ENCODE measurements at places on chromosomes 2 and 18.

GRCh38 chr2:136239079-136239685 is 121.2 kb upstream of the CXCR4 start:
- no peak for DNase-seq

- DNase-seq, result no peak
Measured at GRCh38 chr18:48815581-48816324, 135.0 kb downstream of the SMAD7 start.

DNA sequence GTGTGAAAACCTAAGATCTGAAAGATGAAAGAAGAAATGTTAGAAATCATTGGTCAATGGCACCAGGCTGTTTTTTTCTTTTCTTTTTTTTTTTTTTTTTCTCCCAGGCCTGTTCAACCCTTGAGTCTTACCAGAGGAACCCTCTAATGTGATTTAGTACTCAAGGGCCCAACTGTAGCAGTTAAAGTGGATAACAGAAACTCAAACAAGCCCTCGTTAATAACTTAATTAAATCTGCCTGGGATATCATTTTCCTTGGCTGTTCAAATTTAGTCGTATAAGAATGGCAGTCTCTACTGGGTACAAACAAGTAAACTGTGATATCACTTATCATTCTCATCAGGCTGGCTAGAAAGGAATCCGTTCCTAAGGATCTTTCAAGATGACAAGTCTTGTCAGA is 16.5 kb downstream of the ARL4C start:
- DNase-seq, result no peak

- DNase-seq, result no peak
Measured at GRCh38 chr2:41024816-41025215, 572.9 kb upstream of the SLC8A1 start.

DNA sequence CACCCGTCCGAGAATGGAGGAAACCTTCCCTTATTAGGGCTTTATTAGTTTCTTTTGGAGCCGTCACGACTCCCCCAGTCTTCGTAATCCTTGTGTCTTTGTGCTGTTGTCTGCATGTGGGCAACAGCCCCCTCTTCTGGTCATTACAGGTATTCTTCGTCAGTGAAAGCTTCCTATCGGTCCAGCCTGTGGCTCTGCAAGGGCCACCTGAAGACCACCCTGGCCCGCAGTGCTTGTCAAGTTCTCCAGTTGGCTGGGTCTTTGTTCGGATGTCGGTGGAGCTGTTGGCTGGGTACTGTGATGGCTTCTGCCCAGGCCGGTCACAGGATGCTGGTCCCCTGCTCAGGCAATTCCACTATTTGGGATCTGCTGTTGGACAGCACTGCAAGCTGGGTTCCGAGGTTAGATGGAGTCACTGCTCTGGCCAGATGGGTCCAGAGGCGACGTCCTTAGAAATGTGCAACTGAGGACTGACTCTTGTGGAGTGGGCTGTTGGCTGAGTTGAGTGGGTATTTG is 19.2 kb downstream of the E2F6 start:
- peak; percentile 30 for DNase-seq

GRCh38 chr2:105256431-105257047 is 15.0 kb downstream of the GPR45 start:
- DNase-seq, result no peak

DNA sequence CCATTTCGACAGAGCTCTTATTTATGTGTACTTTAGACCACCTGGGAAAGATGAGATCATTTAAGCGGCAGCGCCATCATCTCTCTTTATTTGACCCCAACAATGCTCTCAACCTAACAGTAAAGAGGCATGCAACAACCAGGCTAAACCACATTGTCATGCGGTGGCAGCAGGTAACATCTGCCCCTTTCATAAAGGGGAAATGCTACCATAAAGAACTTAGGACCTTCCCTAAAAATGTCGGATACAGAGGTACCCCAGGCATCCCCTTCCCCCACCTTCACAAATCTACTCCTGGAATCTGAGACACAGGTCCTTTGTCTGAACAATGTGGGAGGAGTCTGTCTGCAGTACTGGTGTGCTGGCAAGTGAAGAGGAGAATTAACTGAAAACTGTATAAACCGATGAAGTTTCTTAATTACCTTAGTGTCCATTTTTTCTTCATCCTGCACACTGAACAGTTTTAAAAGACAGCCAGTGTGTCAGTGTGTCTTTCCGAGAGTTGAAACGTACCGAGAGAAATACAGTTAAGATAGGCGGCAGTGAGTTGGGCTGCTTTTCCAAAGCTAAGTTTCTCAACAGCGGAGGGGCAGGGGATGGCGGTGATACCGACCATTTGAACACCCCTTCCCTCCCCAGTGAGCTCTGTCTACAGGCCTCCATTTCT is 1.9 kb downstream of the MEX3C start:
- DNase-seq, result peak; percentile 15

- DNase-seq, result no peak
Measured at GRCh38 chr18:35610089-35610488, 28.5 kb downstream of the GALNT1 start.

DNA sequence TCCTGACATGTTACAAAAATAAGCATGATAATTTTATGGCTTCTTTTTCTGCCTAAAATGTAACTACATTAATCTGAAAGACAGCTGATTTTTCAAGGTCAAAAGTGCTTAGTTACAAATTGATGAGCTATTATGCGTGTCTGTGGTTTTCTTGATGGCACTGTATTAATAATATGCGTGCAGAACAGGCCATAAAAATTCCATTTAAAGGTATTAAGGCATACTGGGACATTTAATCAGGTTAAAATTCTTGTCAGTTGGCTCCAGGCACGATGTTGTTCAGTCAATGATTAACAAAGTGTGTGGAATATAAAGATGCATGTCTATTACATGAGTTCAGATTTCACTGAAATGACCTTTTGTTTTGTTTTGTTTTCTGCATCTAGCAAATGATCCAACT is 420.1 kb upstream of the ZNF804A start:
- DNase-seq, result no peak

- DNase-seq, result no peak
Measured at GRCh38 chr2:193523662-193524061, 1328.9 kb upstream of the TMEFF2 start.

GRCh38 chr2:23093513-23093912 is 291.5 kb upstream of the KLHL29 start:
- DNase-seq, result no peak

DNA sequence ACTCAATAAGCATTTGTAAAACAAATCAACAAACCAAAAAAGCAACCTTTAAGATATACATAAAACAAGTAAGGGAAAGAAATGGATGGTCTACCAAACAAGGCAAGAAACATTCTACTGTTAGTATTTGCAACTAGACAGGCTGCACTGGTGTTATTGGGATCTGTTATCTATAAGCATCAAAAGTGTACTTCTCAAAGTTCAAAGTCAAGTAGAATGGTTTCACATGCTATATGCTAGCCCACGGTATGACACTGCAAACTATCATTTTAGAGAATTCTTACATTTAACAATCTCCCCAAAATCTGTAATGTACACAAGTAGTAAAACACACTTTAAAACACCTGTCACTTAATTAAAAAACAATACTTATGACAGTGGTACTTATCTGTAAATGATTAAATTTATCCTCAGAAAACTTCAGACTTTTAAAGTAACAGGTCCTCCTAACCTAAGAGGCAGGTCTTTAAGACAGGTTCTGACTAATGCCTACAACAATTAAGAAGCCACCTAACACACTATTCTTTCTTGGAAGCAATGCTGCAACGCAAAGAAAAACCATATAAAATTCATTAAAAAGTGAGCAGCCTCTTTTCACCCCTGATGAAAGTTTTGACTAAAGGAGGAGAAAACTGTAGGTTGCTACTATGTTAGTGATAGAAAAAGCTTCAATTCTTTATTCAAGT is 34.8 kb downstream of the SMAD2 start:
- DNase-seq, result no peak

All from AML-193 (cell line).